GM06990 (cell line): ENCODE measurements at places on chromosomes 6 and 20.

- peak; percentile 59 for DNase-seq
Observed at GRCh38 chr20:23606652-23607049, 934 bp upstream of the CST9 start.

DNA sequence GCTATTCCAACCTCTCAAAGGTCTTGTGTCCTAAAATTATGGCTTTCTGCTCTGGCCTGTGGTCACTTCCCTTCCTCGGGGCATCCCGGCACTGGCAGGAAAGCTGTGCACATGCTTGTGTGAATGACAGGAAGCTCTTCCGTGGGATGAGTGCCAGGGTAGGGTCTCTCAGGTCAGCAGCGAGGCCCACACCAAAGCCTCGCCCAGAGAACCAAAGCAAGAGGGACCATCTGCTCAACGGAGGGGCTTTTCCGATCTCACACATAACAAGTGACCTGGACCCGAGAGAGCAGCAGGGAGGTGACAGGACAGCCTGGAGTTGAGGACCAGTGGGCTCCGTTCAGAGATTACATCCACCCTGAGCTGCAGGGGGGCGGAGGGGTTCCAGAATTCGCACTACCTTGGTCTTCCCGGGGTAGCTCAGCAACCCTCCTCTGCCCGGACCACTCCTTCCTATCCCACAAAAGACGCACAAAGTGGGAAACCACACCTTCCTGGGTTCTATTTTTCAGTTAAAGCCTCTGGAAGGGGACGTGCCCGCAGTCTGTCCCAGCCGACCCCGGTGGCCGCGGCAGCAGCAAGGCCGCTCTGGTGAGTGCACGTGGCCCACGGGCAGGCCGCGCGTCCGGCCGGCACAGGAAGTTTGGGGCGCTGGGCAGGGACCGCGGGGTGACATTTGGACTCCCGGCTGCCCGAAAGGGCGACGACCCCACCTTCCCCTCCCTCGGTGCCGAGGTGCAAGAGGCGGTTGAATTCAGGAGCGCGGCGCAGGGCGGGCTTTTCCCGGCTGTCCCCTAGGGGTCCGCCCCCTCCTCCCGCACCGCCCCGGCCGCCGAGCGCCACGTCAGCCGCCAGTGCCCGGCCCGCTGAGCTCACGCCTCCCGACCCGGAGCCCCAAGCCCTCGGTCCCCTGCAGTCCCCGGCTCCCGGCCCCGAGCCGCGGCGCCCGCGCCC lies 988 bp downstream of the TXNDC5 start:
- peak; percentile 68 for DNase-seq

- DNase-seq: no peak
Observed at GRCh38 chr6:68728159-68728979, 93.3 kb downstream of the ADGRB3 start.

GRCh38 chr20:63323357-63323981 lies 30.5 kb downstream of the COL20A1 start:
- DNase-seq: no peak

- DNase-seq: no peak
Observed at GRCh38 chr6:123448306-123448884, 188.4 kb downstream of the TRDN start.

GRCh38 chr6:157613011-157613522 lies 210.0 kb upstream of the SNX9 start:
- no peak for DNase-seq
